ENCODE measurements at places on chromosomes 1 and 21.

DNA sequence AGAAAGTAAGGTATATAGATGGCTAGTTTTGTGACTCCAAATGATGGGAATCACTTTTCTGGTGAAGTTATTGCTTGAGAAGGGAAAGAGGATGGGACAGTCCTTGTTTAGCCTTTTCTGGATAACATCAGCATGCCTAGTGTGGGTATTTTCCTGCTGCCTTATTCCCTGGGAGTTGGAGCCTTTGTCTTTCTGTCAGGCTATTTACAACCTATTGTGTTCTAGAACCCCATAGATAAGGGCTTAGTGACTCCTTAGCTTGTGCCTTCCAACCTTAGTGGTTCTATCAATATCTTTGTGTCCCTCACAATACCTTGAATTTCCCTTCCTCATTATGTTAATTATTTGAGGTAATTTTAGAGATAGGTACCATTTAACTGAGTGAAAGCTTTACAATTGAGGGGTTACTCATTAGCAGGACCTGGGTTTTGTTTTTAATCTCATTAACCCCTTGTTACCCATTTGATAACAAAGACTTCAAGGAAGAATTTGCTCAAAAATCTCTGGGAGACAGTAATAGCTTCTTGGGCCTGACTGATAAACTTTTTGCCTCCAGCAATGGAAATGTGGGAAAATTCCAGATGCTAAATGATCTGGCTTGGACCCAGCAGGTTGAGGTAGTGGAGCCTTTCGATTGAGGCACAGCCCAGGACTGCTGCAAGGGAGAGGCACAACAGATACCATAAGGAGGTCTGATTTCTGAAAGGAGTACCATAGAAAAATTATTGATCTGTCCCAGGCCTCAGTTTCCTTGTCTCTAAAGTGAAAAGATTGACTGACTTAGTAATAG is 49.0 kb downstream of the CACHD1 start:
- no peak for DNase-seq

DNA sequence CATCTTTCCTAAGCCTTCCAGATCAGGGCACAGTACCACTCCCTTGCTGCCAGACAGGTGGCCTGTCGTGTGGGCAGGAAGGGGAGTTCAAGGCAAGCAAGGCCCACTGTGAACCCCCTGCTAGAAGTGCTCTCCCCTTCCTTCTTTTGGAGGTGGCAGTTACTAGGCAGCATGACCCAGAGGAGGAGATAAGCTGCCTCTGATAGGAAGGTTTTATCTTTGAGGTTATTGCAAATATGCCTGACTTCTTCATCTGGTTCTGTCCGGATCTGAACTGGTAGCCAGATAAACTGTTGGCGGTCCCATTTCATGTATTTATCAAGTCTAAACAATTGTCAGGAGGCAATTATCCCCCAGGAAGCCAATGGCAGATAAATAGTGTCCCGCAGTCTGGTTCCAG is 198.2 kb upstream of the LMO4 start:
- DNase-seq: no peak

- no peak for DNase-seq
Observed at GRCh38 chr1:87296206-87296605, 32.5 kb upstream of the LMO4 start.

DNA sequence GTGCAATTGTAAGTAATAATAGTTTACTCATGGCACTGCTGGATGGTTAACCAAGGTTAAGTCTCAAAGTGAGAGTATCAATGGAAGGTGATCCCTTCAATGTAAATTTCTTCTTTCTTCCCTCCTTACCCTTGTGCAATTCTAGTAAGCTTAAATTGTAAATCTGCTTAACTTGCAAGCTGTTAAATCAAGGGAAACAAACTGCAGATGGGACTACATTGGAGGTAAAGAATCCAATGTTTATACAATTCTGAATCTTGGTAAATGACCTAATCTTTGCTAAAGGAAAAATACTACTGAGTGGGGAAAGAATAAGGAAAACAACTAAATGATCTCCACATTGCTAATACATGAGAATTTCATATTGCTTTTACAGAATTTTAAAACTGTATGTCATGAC is 6.7 kb upstream of the CD55 start:
- DNase-seq: peak; percentile 11

DNA sequence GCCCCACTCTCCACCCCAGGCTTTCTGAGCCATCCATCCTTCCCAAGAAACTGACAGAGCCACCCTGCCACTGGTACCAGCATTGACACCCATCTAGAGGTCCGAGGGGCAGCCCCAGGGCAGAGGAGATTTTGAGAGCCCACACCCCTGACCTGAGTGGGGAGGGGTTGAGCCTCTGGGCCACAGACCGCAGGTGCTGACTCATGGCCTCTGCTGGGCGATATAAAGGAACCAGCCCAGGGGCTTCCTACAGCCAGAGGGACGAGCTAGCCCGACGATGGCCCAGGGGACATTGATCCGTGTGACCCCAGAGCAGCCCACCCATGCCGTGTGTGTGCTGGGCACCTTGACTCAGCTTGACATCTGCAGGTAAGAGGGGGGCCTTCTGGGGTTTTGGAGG is at the start of gene PADI4:
TSS of gene PADI4 (plus strand) at position 252 of the 400 bp plus-strand sequence. CDS start at position 278, 26 bp downstream.
- no peak for DNase-seq

GRCh38 chr1:185593271-185593670 is 140.9 kb upstream of the HMCN1 start:
- DNase-seq: no peak

DNA sequence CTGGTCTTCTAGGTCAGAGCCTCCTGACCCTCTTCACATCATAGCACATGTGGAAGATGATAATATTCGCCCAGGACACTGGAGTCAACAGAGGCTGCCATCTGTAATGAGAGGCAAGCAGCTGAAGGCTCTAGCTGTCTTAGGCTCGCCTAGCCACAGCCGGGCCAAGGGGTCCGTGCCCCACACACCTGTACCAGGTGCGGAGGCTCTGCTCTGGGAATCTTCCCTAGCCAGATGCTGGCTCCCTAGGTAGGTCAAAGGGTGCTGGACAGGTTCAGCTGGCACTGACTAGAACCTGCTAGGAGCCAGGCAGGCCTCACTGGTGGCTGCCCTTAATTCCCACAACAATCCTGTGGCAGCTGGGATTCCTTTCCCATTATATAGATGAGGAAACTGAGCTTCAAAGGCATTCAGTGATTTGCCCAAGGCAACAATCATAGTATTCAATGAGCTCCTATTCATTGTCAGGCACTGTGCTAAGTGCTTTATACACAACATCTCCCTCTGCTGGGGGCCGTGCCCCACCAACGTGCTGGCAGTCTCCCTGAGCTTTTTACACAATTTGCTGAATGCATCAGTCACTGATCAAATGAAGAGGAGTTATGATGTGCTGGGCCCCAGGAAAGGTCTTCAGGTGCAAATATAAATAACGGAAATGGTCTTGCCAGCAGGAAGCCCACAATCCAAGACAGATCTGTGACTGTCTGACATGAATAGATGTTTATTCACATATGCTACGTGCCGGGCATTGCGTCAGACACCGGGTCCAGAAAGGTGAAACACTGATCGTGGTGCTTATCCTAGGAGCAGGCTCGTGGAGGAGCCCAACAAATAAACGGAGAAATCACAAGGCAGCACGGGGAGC is 58.0 kb downstream of the DDX20 start:
- no peak for DNase-seq

- DNase-seq: no peak
Observed at GRCh38 chr1:22461100-22461499, 9.4 kb downstream of the ZBTB40 start.

GRCh38 chr1:14642712-14643111 is 44.2 kb downstream of the KAZN start:
- no peak for DNase-seq

DNA sequence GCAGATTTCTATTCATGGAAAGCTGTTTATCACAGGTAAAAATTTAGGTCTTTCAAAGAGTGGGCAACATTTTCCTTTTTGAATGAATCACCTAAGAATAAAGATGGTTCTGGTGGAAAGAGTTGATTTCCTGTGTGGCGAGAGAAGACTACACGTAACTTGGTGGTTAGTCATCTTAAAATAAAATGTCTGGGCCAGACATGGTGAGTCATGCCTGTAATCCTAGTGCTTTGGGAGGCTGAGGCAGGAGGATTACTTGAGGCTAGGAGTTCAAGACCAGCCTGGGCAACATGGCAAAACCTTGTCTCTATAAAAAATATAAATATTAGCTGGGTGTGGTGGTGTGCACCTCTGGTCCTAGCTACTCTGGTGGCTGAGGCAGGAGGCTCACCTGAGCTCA is 65.7 kb downstream of the DISP1 start:
- DNase-seq: no peak

DNA sequence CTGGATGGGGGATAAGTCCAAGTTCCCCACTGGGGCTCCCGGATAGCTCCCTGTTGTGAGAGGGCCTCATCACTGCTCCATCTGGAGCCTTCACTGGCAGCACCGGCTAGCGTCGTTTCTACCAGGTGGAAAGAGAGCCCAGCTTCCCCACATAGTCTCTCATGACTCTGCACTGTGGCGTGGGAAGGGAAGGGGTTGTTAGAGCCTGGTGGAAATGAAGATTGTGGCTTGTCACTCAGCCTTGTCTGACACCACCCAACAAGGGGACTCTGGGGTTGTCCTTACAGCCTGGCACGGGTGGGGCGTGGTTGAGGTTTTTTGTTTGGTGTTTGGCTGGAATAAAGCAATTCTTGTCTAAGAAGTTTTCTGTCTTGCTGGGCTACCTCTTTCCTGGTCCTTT is 94.6 kb downstream of the ADARB1 start:
- no peak for DNase-seq
